Tibial nerve (tissue), 4 donors: ENCODE measurements at places on chromosomes 5 and 9. TPM values are rescaled to one million over a fixed set of nuclear protein-coding genes. Genes with fewer than 3 reads are reported as not detected.

FAM221B gene
- not detected for total RNA-seq

DNA sequence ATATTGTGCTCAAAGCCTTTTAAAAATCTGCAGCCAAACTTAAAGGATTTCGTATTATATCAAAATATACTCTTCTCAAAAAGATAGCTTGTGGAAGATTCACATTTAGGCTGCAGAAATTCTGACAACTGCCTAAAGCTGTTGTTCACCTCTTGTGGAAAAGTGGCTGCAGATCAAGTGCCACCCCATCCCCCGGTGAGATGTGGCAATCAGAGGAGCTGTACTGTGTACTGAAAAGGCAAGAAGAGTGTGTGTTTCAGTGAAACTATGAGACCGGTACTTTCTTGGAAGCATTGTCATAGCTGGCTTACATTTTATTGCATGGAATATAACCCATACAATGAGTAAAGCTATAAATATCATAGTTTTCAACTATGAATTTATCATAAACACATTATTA is 64.3 kb downstream of the CDH18 start:
- no peak for DNase-seq

- DNase-seq: no peak
These were observed 95.1 kb upstream of the DNAH5 start for GRCh38 chr5:14039576-14039975.

C9 gene
- total RNA-seq: not detected

DNA sequence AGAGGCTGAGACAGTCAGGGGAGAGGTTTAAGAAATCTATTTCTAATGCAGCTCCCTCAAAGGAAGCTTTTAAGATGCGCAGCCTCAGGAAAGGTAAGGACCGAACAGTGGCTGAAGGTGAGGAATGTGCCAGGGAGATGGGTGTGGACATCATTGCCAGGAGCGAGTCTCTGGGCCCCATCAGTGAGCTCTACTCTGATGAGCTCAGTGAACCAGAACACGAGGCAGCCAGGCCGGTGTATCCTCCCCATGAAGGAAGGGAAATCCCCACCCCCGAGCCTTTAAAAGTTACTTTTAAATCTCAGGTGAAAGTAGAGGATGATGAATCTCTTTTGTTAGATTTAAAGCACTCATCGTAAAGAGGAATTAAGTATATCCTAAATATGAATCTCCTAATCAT is 8.2 kb downstream of the CAVIN4 start:
- DNase-seq: no peak

ORM1 gene
- not detected for total RNA-seq

DNA sequence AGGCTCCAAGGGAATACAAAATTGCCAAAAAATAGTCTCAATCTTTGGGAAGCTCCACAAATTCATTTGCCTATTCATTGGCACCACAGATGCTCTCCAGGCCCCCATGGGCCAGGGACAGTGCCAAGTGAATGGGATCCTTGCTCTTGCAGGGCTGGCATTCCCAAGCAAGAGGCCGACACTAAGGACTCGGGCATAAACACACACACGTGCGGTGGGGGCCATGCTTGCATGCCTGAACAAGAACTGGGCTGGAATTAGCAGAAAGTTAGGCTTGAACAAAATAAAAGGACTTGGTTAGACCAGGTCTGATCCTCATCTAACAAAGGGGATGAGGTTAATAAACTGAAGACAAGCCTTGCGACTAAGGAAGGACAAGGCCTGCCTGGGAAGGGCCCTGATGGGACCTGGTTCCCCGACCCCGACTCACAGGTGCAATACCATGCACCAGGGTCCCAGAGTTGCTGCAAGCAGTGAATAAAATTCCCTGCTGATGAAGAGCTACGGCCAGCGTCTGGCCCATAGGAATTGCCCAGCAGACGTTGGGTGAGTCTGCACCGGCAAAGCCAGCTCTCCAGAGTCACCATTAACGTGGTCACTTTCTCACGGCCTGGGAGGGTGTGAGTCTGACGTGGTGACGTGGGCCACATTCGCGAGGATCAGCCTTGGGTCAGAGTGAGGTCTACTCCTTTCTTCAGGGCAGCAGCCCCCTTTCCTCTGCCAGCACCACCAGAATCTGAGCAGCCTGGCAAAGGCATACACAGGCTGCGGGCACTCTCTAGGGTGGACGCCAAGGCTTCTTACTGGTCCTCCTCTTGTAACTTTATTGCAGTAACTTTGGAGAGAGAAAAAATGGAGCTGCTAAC is 77.4 kb upstream of the FCN1 start:
- no peak for DNase-seq

GPX8 gene
- 12.0 TPM for total RNA-seq

DDX4 gene
- 0.21 TPM for total RNA-seq

FOXD1 gene
- 33.9 TPM for total RNA-seq

- DNase-seq: no peak
These were observed 25.1 kb downstream of the ACSL6 start for GRCh38 chr5:131986161-131986912.
